MG63 (cell line): ENCODE measurements at places on chromosomes 6 and 20.
A peak's percentile ranks its signal among the peaks of the same experiment; 100 is the strongest.

GRCh38 chr20:1449370-1449769 is 17.3 kb downstream of the NSFL1C start:
- no peak for DNase-seq

GRCh38 chr6:139485185-139485584 is 110.7 kb upstream of the CITED2 start:
- DNase-seq = no peak

DNA sequence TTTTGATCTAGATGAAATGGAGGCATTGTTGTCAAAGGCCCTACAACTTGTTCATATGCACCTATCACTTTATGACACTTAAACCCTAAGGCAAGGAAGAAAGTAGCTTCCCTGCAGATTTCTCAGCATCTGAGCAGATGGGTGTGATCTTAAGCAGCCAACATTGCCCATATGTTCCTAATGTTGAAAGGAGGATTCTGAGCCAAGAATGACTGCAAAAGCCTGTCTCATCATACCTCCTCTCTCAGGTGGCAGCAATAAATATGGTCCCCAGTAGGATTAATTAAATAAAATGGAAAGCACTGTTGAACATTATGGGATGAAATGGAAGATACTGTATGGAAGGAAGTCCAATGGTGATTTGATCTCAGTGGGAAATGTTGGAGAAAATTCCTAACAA is 538.1 kb upstream of the MAN1A1 start:
- DNase-seq = no peak

DNA sequence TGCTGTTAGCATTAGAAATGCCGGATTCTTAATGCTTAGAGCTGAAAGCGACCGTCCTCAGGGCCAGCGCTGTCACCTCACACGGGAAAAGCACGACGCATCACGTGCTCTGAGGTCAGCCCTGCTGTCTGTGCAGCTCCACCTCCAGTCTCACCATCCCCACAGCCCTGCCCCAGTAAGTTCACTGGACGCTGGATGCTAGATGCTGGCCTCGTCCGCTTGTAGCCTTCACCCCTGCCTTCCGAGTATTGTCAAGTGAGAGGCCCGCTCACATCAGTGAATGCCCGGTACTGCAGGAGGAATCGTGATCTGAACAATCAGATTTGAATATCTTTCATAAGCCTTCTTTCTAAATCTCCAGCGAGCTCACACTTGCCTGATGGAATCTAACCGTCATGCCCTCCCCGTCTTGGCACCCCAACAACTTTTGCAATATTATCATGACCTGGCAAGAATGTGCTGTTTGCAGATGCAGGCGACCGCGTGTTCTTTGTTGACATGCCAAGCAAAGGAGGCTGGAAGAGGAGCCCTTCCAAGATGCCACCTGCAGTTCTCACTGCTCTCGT is 64.9 kb downstream of the DLL1 start:
- no peak for DNase-seq

- no peak for DNase-seq
Measured at GRCh38 chr20:62053465-62054196, 12.1 kb downstream of the TAF4 start.

DNA sequence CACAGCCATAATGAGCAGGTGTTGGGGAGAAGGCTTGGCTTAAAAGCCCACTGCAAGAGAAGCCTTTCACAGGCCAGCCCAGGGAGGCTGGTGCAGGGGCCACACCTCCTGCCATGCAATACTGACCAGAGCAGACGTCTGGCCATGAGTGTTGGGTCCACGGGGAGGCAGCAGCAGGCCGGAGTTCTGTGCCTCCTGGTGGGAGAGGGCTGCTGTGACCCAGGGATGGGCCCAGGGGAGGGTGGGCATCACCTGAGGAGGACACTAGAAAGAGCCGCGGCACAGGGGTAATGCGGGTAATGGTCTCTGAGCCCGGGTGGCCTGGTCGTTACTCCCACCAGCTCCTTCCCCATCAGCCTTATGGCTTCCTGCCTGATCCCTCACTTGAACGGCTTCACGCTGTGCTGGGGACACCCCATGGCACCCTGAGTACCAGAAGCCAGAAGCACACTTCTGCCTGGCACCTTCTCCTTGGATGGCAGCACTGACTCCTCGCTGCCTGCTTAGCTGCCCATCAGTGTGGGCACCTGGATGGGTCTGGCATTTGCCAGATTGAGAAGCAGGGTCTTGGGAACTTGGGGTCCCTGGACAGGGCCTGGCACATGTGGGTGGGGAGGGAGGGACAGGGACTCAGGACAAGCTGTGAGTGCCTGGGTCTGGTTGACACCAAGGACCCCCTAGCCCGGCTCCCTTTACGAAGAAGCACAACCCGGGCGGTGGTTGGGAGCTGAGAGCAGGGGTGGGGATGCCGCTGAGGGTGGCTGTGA is 108.8 kb downstream of the ASXL1 start:
- no peak for DNase-seq

- peak; percentile 41 for DNase-seq
Measured at GRCh38 chr6:3297006-3297405, 38.3 kb downstream of the PSMG4 start.
